Pancreas (tissue), 10 donors: ENCODE measurements at places on chromosomes 3 and 15. TPM values are rescaled to one million over a fixed set of nuclear protein-coding genes. Genes with fewer than 3 reads are reported as not detected.

GRCh38 chr15:22891426-22892210 is 53.2 kb downstream of the NIPA2 start:
- H3K4me3 ChIP-seq = no peak overlapping the region
- no peaks in the 10 kb centered on the region for H3K27me3 ChIP-seq
- no peaks in the 10 kb centered on the region for H3K4me1 ChIP-seq
- DNase-seq = no peak

- no peak for DNase-seq
- H3K27me3 ChIP-seq = no peaks in the 10 kb centered on the region
- H3K27ac ChIP-seq = no peak overlapping the region
- H3K4me1 ChIP-seq = no peaks in the 10 kb centered on the region
- no peaks in the 10 kb centered on the region for H3K36me3 ChIP-seq
These were observed 121.4 kb downstream of the GABRG3 start for GRCh38 chr15:27092390-27092789.

KLHL6 gene
- total RNA-seq = 4.6 TPM

LSG1 gene
- total RNA-seq = 13.7 TPM
